Vagina (tissue), 2 donors: ENCODE measurements at places on chromosomes 7 and 10.
A peak's percentile ranks its signal among the peaks of the same experiment; 100 is the strongest.

DNA sequence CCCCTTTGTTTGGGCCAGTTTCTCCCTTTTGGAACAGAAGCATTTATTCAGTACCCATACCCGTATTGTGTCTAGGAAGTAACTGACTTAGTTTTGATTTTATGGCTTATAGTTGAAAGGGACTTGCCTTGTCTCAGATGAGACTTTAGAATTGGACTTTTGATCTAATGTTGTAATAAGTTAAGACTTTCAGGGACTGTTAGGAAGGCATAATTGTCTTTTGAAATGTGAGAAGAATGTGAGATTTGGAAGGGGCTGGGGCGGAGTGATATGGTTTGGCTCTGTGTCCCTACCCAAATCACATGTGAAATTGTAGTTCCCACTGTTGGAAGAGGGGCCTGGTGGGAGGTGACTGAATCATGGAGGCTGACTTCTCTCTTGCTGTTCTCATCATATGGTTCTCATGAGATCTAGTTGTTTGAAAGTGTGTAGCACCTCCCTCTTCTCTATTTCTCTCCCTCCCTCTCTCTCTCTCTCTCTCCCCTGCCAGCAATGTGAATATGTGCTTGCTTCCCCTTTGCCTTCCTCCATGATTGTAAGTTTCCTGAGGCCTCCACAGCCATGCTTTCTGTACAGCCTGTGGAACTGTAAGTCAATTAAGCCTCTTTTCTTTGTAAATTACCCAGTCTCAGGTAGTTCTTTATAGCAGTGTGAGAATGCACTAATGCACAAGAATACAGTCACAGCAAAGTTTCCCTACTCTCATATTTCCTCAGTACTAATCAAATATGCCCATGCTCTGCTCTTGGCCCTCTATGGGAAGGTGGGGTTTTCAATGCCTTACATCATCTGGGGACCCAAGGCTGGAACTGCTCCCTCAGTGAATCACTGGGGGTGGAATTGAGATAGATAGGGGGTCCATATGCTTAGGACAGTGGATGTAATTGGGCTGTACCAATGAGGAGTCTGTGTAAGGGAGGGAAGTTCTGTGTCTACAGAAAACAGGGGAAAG is 17.2 kb upstream of the AKR1C1 start:
- DNase-seq: no peak

GRCh38 chr10:111600772-111601171 is 523.9 kb downstream of the ADRA2A start:
- DNase-seq: no peak

GRCh38 chr10:87775766-87776165 is 42.3 kb downstream of the ATAD1 start:
- no peak for DNase-seq

DNA sequence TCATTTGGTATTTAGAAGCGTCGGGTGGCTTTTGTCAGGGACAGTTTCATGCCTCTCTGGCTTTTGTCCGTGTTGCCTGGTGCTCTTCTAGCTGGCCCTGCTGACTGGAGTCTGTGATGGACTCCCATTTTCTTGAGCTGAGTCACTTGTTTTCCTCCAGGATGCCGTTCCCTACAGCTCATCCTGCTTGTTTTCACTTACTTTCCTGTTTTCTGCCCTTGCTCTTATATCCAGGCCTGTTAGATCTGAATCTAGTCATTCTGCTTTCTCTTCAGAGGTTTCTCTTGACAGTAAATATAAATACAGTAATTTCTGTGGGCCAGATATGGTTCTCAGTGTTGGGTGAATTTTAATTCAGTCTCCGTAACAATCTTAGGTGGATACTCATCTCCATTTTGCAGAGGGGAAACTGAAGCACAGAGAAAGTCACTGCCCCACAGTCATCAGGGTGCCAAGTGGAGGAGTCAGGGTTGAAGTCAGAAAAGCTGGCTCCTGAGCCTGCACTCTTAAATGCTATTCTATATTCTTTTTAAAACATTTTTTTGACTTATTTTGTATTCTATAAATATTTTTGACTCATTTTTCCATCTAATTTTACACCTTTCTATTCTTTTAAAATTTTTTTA is 85.4 kb downstream of the CCNY start:
- DNase-seq: no peak

DNA sequence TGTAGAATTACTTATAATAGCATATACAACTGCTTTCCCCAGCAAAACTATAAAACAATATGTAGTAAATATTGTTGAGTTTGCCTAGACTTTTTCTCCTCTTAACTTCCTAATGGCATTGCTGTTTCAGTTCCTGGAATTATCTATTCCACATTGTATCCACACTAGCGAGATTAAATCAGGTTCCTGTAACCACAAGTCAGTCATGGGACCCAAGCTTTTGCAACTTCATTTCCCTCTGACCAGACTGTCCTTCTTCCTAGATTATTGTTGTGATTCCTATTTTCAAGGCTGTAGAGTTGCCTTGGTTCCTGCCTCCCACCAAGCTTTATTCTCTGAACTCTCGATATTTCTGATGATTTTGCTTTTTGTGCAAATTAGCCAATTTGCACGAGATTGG is 173.3 kb upstream of the ZNF804B start:
- DNase-seq: no peak

- DNase-seq: no peak
Observed at GRCh38 chr7:29858191-29858951, 52.1 kb downstream of the WIPF3 start.

GRCh38 chr10:45580371-45581215 is 92.0 kb downstream of the ZFAND4 start:
- no peak for DNase-seq

DNA sequence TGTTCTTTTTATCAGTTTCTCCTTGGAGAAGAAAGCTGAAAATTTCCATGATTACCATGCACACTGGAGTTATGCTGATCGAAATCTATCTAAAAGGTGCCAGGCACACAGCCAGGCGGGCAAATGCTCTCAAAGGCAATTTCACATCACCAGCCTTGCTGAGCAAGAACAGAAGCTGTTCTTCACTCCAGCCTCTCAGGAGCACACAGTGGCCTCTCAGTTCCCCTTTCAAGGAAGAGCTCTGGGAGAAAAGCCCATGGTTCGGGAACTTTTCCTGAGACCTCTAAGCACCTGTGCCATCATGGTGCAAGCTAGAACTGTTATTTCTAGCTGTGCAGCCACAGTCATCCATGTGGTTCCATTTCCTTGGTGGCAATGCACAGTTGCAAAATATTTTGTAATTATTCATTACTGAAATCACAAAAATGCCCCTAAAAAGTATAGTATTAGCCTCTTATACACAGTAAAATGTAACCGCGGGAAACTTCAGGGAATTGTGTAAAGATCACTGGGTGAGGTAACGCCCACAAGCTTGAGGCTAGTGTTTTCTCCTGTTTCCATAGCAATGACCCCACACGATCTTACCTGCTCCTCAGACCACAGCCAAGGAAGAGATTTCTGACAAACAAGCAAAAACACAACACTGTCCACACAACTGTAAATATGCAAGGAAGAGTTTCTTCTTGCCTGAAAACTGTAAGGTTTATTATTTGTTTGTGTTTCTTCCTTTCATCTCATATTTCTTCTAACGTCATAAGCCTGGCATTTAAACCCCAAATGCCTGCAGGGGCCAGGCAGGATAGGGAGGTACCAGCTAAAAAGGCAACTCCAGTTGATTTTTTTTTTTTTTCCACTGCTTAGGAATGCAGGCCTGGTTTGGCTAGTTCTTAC is 121.2 kb downstream of the FAM107B start:
- peak; percentile 49 for DNase-seq

DNA sequence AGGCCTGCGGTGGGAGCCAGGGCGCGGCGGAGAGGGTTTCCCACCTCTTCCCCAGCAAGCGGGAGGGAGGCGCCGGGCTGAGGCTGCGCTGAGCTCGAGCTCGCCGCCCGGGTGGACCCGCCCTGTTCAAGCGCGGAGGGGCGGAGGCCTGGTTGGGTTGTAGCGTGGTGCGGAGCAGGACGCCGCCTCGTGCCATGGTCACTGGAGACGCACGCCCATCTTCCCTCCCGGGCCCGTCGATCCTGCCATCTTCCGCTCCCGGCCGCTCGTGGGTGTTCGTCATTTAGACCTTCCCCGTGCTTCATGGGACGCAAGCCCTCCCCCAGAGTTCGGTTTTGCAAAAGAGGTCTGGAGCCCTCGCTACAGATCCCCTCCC is 9.3 kb upstream of the EN2 start:
- DNase-seq: no peak

- peak; percentile 90 for DNase-seq
Observed at GRCh38 chr10:47027108-47027783, 116.0 kb downstream of the PTPN20 start.

- no peak for DNase-seq
Observed at GRCh38 chr7:149228831-149229471, 10.5 kb upstream of the ZNF212 start.

DNA sequence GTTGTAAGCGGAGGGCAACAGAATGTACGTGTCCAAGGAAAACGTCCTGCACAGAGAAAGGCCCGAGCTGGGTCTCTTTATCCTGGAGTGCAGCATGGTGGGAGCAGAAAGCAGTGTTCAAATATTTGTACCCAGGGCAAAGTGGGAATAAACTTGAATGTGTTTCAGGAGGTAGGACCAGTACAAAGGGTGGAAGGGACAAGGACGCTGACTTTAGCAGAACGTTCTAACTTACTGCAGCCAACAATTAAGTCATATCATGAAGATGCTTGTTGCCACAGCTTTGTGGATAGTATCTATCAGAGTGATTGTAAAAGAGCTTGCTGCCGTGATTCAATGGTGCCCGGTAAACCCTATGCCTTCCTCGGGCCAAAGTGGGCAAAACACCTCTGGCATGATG is 30.5 kb upstream of the ZC3HAV1L start:
- no peak for DNase-seq

DNA sequence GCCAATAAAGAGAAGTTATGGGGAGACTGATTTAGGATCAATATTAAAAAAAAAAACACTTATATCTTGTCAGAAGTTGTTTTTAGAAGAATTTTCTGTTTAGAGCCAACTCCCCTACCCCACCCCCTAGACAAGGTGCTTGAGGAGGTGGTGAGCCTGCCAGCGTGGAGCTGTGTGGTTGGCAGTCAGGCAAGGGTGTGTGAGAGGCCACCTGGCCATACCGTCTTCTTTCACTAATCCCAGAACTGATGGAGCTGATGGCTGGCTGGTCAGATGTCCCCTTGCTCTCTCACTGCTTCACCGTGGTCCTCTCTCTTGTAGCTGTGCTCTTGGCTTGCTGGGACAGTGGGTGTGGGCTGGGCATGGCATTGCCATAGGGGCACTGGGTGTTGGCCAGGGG is 34.3 kb downstream of the NACAD start:
- no peak for DNase-seq

DNA sequence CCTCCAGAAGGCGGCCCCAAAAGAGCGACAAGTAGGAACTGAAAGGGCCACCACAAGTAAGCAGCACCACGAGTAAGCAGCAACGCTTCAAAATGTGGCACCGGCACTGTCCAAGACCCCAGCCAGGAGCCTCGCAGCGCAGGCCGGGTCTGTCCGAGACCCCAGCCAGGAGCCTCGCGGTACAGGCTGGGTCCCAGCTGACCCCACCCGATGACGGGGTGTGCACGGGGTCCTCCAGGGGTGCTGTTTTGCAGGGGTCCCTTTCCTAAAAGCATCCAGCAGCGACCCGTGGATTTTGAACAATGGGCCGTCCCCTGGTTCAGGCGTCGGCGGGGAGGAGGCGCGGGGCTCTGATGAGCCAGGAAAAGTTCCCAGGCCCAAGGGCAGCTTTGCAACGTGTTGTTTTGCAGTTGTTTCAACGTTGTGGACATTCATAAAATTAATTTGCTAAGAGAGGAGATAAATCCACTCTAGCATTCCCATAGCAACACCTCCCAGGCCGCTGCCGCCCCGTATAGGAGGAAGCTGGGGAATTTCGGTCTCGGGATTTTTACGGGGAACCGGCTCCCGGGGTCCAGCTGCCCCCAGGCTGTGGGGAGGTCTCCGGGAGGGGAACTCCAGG is 51.6 kb upstream of the PDGFA start:
- DNase-seq: no peak
